ENCODE measurements at places on chromosomes 3 and 15. TPM values are rescaled to one million over a fixed set of nuclear protein-coding genes. Genes with fewer than 3 reads are reported as not detected.

Gene SCG5
- total RNA-seq: 46.0 TPM

Gene TNIK
- 1.5 TPM for total RNA-seq

Gene ANP32A
- 134 TPM for total RNA-seq

Gene AHSG
- total RNA-seq: not detected

Gene ZBED2
- total RNA-seq: not detected

Gene CCDC33
- total RNA-seq: 0.49 TPM

- no peak for DNase-seq
Measured at GRCh38 chr3:126859415-126860246, 123.3 kb upstream of the PLXNA1 start.

GRCh38 chr15:101805605-101806345 lies 2.5 kb downstream of the OR4F6 start:
- DNase-seq: no peak

DNA sequence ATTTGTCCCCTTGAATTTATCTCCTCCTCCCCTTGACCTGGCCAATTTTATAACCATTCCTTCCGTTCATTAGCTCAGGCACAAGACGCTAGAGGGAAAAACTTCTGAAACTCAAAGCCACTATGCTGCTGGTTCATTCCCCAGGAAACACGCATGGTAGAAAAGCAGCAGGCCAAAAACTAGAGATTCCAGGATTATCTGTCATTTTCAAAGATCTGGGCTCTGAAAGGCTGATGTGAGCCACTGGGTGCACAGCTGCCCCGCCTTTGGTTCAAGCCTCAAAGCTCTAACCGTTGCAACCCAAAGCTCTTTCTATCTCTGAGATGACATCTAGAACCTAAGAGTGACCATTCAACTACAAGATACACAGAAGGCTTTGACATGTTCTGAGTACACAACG lies 6.1 kb downstream of the ANP32A start:
- DNase-seq: no peak

DNA sequence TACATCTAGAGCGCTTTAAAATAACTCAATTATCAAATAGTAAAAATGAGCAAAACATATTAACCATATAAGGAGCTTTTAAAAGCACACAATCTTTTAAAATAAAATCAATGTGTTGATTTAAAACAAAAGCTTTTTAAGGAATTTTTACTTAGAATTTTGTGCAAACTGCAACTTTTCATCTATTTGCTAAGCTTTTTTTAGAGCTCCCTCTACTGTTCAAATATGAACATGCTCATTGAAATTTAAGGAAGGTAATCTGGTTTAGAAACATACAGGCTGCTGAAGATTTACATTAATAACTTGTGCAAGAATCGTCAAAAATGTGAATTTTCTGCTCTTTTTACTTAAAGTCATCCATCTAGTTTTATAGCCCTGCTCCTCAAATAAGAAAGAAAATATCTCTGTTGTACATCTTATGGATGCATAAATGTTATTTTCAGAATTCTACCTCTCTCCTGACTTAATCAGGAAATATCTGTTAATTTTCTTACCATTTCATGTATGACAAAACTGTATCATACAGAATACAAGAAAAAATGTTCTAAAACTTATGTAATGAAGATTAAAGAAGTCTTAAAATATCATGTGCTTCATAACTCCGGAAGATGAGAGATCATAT lies 469.4 kb upstream of the ROBO2 start:
- no peak for DNase-seq

DNA sequence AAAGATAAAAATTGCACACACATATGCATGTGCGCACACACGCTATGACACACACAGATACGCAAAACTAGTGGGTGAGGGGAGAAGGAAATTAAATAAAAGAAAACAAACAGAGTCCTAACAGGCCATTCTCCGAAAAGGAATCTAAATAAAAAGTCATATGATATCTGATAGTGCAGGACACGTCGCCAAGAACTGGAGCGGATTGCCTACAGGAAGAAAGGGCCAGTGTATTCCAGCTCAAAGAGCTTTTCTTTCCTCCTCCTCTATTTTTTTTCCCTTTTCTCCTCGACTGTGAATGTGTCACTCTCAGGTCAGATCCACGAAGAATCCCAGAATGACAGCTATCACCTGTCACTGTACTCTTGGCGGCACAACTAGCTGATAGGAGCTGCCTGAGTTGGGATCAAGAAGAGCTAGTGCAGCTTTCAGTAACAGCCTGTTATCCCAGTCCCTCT lies 157.8 kb downstream of the TIGIT start:
- DNase-seq: no peak

GRCh38 chr3:37949866-37950265 lies 40.7 kb upstream of the VILL start:
- no peak for DNase-seq

DNA sequence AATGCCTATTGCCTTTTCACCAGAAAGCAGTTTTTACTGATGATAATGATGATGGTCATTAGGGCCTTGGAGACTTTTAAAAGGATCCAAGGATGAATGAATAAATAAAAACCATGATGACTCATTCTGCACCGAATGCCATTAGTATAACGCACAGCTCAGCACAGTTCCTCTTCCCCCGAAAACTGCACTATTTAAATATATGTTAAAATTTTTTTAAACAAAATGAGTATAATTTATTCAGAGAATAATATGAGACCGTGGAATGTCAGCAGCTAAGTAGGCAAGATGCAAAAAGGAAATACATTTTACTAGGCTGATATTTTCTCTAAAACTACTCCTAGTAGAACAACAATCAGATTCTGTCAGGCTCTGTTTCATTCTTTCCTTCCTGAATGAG lies 83.4 kb upstream of the NANOGP8 start:
- DNase-seq: no peak

- DNase-seq: no peak
Measured at GRCh38 chr3:64121750-64122311, 98.5 kb upstream of the PSMD6 start.

DNA sequence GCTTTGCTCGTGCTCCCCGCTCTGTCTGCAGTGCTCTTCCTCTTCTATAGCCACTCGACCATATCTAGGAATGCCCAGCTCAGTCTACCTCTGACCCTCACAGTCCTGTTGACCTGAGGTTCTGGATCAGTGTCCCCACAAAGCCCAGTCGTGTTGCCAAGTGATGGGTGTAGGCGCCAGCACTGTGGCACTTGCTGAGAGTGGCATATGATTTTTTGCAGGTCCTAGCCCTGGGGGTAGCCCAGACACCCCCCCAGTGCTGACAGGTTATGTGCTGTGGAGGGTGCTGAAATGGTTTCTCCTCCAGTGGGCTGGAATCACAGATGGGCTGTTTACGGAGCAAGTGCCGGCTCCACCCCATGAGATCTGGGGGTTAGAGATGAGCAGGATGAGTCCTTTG lies 32.5 kb downstream of the ACAD9 start:
- DNase-seq: no peak

DNA sequence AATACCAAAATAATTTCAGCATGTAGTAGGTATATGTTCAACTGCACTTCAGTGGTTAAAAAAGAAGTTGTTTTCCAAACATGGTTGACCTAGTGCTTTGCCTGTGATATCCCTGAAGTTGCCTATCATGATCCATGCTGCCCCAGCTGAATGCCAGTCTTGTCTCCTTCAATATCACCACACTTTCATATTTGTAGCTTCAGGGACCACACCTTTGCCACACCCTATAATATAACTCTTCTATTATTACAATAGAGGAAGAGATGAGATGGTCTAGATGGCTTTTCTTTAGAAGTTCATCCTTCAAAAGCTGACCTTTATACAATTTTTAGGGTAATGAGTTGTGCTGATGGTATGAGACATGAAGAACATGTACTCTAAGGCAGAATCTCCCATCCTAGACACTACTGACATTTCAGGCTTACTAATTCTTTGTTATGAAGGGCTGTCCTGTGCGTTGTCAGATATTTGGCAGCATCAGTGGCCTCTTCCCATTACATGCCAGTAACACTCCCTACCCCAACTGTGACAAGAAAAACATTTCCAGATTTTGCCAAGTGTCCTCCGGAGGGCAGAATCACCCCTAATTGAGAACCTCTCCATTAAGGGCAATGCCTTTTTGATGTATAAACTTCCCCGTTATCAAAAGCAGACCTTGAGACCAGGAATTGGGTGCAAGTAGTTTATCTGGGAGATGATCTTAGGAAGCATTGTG lies 76.2 kb upstream of the PLCL2 start:
- DNase-seq: no peak

DNA sequence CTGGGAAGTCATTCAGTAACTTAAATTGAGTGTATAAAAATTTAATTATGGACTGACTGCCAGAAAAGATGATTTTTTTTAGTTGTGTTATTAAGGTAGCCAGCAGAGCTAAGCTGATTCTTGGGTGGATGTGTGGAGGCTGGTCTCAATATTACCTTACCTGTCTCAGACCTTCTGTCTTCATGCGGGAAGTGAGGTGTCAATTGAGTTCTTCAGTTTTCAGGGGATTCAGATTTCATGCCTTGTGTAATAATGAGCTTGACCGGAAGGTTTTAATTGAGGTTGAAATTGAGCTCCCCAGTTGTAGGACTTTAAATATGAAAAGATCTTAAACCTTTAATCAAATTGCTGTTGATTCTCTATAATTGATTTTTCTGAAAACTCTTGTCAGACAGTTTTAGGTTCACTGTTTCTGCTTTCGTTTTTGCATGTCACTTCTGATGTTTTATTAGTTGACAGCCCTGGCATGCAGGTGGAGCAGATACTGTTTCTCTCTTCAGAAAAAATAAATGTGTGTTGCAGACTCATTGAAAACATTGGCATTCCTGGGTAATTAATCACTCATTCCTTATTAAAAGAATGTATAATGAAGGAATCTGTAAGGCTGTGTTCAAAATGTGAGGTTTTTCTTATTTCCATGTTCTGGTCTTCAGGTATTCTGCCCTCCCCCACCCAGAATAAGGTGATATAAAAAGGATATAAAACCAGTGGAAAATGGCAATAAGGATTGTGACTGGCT lies 54.5 kb downstream of the PSMD6 start:
- no peak for DNase-seq

DNA sequence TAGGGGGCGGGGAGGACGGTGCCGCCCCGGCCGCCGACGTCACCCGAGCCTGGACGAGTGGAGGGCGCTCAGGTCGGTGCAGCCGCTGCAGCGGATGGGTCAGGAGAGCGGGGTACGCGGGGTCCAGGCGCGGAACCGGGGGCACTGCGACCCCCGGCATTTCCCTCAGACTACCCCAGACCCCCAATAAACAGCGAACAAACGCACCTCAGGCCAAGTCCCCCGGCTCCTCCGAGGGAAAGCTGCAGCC lies 78.9 kb downstream of the IQSEC1 start:
- DNase-seq: no peak
